ENCODE measurements at places on chromosomes 2 and 18.

GRCh38 chr2:240762971-240763370 lies 57.0 kb downstream of the KIF1A start:
- DNase-seq: no peak

- DNase-seq: no peak
Measured at GRCh38 chr2:176637486-176638166, 368.4 kb downstream of the MTX2 start.

DNA sequence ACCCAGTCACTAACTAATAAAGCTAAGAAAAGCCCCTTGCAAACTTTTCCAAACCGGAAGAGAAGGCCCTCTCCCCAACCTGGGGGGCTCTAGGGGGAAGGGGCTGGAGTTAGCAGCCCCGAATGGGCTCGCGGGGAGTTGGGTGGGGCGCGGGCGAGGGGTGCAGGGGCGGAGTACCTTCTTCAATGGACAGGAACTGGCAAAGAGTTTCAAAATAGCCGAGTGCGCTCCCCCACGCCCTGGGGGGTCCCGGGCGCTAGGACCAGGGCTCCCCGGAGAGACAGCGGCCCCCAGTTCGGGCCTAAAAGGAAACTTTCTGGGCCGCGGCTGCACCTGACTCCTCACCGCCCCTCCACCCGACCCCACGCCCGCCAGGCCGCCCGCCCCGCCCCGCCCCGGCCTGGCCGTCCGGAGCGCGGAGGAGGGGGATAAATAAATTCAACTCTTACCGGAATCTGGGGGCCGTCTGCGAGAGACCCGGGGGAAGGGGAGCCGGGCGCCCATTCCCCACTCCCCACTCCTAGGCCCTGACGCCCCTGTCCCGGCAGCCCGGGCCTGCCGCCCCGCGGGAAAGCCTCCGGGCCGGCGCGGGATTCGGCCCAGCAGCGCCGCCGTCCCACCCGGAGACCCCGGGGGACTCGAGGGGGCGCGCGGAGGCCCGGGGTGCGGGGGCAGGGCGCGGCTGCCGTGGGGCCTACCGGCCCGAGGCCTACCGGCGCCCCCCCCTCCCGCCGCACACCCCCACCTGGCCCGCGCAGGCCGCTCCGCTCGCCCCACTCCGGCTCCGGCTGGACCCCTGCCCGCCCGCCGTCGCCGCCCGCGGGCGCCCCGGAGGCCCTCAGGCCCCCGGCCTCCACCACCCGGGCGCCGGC lies 868 bp downstream of the INO80D start:
- DNase-seq: no peak

DNA sequence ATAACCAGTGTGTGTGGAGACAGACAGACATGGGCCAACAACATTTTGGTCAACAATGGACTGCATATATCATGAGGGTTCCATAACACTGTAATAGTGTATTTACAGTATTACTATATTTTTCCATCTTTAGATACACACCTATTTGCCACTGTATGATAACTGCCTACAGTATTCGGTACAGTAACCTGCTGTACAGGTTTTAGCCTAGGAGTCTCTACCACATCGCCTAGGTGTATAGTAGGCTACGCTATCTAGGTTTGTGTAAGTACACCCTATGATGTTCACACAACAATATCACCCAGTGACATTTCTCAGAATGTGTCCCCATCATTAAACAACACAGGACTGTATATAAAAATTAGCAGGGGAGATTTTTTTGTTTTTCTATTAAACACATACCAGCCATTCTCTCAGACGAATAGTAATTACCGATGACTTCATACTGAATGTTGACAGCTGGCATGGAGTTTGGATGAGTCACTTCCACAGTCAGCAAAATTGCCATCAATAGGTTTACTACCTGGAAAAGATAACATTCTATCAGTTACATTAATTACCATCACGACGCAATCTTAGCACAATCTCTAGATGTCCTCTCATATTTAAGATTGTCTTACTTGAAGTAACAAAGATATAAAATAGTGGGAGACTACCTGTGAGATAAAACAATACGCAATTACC lies 10.8 kb downstream of the LAPTM4A start:
- no peak for DNase-seq

GRCh38 chr2:120626566-120626965 lies 109.1 kb upstream of the GLI2 start:
- no peak for DNase-seq

DNA sequence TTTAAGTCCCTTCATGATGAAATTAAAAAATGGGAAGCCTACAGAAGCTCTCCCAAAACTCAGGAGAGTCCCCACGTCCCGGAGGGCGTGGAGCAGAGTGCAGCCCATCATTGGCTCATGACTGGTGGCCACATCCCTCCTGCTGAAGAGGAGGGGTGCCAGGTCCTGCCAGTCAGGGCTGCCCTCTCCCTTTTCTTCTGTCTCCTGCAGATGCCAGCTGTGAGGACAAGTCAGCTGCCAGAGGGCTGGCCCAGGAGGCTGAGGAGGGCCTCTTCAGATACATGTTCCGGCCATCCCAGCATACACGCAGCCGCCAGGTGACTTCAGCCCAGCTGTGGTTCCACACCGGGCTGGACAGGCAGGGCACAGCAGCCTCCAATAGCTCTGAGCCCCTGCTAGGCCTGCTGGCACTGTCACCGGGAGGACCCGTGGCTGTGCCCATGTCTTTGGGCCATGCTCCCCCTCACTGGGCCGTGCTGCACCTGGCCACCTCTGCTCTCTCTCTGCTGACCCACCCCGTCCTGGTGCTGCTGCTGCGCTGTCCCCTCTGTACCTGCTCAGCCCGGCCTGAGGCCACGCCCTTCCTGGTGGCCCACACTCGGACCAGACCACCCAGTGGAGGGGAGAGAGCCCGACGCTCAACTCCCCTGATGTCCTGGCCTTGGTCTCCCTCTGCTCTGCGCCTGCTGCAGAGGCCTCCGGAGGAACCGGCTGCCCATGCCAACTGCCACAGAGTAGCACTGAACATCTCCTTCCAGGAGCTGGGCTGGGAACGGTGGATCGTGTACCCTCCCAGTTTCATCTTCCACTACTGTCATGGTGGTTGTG lies 2.6 kb downstream of the INHA start:
- no peak for DNase-seq

DNA sequence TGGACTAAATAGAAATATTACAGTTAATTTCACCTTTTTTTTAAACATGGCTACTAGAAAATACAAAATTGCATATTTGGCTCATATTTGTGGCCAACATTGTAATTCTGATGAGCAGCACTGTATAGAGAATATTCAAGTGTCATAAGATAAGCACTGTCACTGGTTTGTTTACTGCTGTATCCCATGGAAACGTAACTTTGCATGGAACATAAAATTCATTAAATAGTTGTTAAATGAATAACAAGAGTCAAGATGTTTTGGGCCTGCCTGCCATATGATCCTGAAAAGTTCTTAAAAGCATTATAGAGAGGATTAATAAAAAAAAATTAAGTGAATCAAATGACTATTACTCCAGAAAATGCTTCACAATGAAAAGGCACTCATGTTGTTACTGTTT lies 763.7 kb upstream of the CRIM1 start:
- no peak for DNase-seq

GRCh38 chr2:143730953-143731260 lies 601.7 kb downstream of the ARHGAP15 start:
- no peak for DNase-seq

- no peak for DNase-seq
Measured at GRCh38 chr2:123546353-123546752, 478.7 kb upstream of the CNTNAP5 start.

GRCh38 chr18:55185391-55185790 lies 226.1 kb upstream of the CCDC68 start:
- no peak for DNase-seq

GRCh38 chr18:54843314-54843713 lies 15.0 kb downstream of the RAB27B start:
- DNase-seq: no peak
